Central memory CD8-positive, alpha-beta T cell (primary cell): ENCODE measurements at places on chromosomes 3 and 15.

GRCh38 chr3:107392549-107393165 is 15.4 kb downstream of the CCDC54 start:
- DNase-seq: no peak

GRCh38 chr3:126487151-126487771 is 11.6 kb upstream of the ZXDC start:
- DNase-seq: no peak

GRCh38 chr3:141655801-141656200 is 82.3 kb upstream of the RNF7 start:
- DNase-seq: no peak

DNA sequence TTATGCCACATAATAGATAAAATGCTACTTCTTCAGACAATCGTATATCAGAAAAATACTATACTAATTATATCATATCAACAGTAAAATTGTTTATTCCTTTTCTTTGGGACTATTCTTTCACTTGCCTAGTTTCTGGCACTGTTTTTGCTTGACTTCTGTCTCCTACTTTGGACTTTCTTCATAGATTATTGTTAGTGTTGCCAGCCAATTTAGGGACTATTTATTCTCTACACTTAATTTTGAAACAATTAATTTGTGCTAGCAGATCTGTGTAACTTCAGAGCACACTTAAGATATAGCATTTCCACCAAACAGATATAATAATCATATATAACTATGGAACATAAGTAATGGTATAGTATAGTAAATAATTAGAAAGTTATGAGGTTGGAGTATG is 305.6 kb downstream of the CADM2 start:
- DNase-seq: no peak

DNA sequence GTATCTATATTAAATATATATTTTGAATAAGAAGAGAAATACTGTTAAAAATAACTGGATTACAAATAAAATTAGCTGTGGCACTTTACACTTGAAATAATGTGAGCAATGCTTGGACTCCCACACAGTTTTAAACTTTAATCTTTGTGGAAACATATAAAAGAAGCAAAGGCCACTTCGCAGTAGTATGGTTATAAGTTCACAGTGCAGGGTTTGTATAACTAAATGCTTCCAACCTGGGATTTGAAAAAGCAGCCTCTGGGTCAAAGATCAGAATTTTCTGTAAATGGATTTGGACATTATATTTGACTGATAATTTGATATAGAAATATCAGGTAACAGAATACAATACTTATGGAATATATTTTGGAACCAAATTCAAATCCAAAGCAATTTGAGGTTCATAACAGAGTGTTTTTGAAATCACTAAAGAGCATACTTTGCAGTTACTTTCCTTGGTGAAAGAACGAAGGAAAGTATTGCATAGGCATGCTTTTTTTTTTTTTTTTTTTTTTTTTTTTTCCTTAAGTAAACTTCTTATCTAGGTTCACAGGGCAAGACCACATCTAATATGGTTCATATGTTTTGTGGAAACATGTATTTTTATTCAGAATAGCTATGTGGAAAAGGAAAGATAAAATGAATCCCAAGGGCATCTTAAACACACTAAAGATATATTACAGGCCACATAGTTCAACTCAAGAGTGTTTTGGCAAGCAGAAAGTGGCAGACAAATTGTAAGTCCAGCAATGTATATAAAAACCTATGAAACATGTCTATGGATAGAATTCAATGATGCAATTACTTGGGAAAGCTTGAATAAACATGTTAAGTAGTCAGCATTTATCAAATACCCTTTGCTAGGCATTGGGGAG is 47.1 kb upstream of the SGO1 start:
- no peak for DNase-seq

GRCh38 chr3:106034313-106034712 is 165.5 kb upstream of the CBLB start:
- DNase-seq: no peak

- no peak for DNase-seq
These were observed 48.2 kb downstream of the ANXA2 start for GRCh38 chr15:60349589-60349988.

- DNase-seq: no peak
These were observed 167.1 kb upstream of the WNT5A start for GRCh38 chr3:55654123-55654760.
